ENCODE measurements at places on chromosomes 2 and 18.

DNA sequence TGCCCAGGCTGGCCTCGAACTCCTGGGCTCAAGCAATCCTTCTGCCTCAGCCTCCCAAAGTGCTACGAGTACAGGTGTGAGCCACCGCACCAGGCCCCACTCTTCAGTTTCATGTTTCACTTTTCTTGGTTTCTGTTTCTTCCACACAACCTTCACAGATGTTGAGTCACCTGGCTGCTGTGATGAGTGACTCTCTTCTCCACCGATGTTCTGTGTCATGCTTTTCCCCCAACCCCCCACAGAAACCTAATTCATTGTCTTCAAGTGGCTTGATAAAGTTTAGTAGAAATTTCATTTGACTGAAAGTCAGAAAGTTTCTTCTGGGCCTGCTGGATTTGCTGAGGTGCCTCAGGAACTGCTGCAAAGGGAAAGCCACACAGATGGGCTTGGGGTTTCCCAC is 78.5 kb downstream of the SPHKAP start:
- DNase-seq: no peak

GRCh38 chr18:61616111-61616610 is 276.6 kb downstream of the RNF152 start:
- DNase-seq: no peak

DNA sequence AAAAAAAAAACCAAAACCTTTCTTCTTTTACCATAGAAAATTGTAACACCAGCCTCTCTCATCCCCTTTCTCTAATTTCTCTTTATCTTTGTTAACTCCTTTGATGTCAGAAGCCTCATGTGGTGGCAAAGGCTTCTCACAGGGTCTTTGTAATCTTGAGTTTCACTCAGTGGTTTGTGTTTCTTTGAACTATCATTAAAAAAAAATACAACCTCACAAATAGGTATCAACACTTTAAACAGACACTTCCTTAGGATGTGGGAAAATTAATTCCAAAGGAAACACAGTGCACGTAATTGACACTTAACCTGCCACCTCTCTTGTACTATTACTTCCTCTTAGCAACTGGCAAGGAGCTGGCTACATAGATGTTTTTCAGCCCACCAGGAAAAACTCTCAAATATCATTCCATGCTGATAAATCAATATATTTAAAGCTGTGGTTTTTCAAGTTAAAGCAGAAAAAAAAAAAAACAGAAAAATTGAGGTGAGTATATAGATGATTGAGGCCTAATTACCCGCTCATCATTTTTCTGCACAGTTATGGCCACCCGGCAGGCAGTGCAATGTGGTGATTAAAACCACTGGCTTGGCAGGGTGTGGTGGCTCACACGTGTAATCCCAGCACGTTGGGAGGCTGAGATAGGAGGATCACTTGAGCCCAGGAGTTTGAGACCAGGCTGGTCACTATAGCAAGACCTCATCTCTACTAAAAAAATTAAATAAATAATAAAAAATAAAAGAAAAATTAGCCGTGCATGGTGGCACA is 193.5 kb downstream of the MYO3B start:
- DNase-seq: no peak

GRCh38 chr2:129816813-129817574 is 162.5 kb upstream of the RAB6C start:
- no peak for DNase-seq

- no peak for DNase-seq
Measured at GRCh38 chr2:22800412-22800811, 584.6 kb upstream of the KLHL29 start.

DNA sequence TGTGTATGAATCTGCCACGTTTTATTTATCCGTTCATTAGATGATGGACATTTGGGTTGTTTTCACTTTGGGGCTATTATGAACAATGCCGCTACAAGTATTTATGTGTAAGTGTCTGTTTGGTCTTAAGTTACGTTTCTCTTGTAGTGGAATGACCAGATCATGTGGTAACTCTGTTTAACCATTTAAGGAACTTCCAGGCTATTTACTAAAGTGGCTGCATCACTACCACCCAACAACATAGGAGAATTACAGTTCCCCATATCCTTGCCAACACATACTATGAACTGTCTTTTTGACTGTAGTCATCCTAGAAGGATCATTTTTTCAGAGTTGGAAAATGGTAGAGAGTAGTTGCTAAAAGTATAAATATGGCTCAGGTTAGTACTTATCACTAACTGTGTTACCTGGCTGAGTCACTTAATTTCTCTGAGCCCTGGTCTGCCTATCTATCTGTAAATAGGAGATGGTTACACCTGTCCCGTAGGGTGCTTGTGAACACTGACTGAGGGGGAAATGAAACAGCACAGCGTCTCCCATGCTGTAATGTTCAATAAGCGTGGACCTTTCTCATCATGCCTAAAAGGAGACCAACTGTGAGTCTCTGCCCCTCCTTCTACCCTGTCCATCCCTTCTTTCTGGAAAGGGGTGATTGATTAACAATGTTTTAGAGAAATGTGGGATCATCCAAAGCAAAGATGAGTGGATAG is 103.1 kb downstream of the SH3RF3 start:
- DNase-seq: no peak

All from activated CD8-positive, alpha-beta memory T cell treated with anti-CD3 and anti-CD28 coated beads for 4 hours (primary cell).